ENCODE measurements at places on chromosomes 16 and 17.

- no peak for DNase-seq
Measured at GRCh38 chr16:21301895-21302291, 23.8 kb upstream of the CRYM start.

- DNase-seq, result no peak
Measured at GRCh38 chr17:65066901-65067300, 10.4 kb upstream of the GNA13 start.

- DNase-seq, result no peak
Measured at GRCh38 chr16:333406-334094, 19.0 kb downstream of the AXIN1 start.

DNA sequence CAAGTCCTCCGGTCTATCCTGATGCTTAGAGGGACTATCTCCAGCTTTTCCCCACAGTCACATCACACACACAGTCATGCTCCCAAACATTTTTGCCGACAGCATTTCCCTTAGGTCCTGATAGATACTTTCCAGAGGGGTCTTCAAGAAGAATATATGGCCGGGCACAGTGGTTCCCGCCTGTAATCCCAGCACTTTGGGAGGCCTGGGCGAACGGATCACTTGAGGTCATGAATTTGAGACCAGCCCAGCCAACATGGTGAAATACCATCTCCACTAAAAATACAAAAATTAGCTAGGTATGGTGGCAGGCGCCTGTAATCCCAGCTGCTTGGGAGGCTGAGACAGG is 4.3 kb upstream of the GIP start:
- DNase-seq, result no peak

DNA sequence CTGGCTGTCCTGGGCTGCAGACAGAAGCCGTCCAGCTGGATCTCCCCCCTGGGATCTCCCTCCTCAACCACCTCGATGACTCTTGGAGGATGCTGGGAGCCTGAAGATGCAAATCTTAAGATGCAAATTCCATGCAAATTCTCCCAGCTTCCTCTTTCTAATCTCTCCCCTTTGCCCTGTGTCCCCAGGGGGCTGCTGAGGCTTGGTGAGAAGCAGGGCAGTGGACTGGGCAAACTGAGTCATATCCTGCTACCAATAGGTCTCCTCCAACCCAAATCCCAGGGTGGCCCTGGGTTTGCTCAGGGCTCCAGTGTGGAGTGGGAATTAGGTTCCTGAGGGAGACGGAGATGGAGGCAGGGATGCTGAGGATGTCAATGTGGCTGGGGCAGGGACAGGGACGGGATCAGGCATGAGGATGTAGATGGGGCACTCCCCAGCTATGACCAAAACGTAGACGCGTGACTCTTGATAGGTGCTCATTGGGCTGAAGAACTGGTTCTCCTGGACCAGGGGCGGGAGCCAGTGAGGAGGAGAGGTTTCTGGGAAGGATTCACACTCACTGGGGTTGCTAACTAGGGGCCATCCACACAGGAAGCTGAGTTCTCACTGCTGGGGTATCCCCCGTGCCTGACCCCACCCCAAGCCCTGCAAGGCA is 3.6 kb upstream of the ALOX12B start:
- no peak for DNase-seq

GRCh38 chr16:77711775-77712174 is 10.5 kb upstream of the NUDT7 start:
- DNase-seq, result no peak

GRCh38 chr16:71421911-71422310 is 19.9 kb downstream of the TLE7 start:
- no peak for DNase-seq

DNA sequence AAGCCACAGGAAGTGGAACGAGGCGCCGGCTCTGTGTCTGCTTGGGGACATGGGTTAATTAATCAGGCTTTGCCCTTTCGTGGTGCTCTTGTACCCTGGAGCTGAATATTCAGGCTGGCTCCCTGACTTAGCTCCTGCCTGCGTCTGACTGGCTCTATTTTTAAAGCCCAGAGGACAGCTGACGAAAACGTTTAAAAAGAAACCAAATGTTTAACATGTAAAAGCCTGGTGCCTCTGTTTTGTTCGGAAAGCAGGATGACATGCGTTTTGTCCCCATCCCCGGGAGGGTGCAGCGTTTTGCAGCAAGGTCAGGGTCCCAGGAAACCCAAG is 61.1 kb downstream of the NT5M start:
- no peak for DNase-seq

DNA sequence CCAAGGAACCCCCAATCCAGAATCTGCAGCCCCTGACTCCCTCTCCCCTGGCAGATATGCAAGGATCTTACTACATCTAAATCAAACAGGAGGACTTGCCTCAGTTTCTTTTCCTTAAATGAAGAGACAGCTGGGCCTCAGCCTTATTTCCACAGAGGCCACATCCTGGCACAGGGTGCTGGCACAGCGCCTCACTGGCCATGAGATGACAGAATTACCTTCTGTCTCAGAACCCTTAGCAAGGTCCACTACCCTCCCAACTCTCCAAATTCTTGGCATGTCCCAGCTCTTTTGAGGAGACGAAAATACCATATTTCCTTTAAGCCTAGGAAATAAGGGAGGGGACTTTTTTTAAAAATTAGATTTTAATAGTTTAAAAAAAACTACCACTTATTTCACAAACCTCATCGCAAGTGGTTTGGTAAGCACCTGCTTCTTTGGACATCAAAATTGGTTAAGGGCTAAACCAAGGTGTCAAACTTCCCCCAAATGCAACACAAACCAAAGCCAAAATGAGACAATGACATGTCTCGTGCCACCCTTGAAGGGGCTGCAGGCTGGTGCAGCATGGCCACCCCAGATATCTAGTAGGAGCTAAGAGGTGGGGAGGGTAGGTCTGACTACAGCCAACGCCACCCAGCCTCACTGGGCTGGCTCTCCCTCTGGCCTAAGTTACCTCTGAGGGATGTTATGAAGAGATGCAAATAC is 25.3 kb downstream of the FAM117A start:
- DNase-seq, result no peak

- DNase-seq, result no peak
Measured at GRCh38 chr17:61382796-61383688, 16.6 kb upstream of the TBX2 start.

DNA sequence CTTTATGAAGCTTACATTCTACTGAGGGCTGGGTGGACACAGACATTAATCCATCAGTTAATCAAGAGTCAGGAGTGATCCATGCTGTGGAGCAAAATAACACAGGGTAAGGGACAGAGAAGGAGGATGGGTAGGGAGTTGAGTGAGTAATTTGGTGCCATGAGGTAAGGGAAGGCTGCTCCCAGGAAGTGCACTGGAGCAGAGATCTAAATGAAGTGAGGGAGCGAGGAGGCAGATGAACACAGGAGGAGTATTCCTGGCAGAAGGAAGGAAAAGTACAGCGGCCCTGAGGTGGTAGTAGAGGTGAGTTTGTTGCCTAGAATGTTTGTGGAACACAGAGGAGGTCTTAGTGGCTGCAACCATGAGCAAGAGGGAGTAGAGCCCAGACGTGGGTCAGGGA is 34.8 kb downstream of the ASIC2 start:
- no peak for DNase-seq

DNA sequence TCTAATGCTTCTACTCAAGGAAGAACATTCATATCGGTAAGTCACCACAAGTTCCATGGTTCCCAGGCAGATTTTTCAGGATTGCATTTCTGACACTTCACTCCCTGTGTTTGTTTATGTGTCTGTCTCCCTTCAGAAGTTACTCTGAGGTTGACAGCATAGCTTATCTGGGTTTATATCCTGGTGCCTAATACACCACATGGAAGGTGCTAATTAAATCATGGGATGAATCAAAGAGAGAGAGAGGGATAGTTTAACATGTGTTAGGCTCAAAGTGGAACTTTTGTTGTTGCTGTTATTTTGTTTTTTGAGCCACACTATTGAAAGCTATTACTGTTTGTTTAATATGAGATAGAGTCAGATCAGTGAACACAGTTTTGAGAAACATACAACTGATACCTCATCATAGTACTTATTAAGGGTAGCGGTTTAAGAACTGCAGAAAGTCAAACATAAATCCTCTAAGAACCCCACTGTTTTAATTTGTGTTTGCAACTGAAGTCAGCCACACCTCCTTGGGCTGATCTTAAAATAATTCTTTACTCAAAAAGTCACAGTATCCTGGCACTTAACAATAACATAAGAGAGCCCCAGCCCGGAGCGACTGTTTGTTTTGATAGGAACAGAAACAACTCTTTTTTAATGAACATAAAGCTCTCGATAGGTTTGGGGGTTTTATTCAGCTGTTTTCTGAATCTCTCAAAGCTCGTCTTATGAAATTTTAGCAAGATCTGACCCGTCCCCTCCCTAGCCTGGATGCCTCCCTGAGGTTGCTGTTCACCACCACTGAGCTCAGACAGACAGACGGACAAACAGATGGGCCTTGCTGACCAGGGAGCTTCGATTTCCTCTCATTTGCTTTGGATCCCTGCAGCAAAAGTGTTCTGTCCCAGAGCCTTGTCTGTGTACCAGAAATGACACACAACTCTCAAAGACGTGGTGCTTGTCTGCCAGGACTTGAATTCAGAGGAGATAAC is 98.3 kb upstream of the MYOCD start:
- no peak for DNase-seq

Data from HAP-1 (cell line).